ENCODE measurements at places on chromosomes 2 and 18.

DNA sequence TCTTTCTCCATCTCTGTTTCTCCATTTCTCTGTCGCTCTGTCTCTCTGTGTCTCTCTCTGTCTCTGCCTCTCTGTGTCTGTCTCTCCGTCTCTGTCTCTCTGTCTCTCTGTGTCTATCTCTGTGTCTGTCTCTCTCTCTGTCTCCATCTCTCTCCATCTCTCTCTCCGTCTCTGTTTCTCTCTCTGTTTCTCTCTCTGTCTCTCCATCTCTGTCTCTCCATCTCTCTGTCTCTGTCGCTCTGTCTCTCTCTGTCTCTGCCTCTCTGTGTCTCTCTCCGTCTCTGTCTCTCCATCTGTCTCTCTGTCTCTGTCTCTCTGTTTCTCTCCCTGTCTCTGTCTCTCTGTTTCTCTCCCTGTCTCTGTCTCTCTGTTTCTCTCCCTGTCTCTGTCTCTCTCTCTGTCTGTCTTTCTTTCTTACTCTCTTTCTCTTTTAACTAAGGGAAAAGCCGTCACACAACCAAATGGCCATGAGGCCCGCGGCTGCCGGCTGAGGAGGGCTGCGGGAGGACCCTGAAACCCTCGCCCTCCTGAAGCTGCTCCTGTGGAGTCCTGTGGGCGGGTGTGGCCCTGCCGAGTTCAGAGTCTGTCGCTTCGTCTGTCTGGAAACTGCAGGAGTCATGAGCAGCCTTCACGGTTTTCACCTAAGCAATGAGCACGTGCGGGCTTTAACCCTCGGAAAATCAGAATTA lies 29.3 kb downstream of the NFATC1 start:
- no peak for DNase-seq

DNA sequence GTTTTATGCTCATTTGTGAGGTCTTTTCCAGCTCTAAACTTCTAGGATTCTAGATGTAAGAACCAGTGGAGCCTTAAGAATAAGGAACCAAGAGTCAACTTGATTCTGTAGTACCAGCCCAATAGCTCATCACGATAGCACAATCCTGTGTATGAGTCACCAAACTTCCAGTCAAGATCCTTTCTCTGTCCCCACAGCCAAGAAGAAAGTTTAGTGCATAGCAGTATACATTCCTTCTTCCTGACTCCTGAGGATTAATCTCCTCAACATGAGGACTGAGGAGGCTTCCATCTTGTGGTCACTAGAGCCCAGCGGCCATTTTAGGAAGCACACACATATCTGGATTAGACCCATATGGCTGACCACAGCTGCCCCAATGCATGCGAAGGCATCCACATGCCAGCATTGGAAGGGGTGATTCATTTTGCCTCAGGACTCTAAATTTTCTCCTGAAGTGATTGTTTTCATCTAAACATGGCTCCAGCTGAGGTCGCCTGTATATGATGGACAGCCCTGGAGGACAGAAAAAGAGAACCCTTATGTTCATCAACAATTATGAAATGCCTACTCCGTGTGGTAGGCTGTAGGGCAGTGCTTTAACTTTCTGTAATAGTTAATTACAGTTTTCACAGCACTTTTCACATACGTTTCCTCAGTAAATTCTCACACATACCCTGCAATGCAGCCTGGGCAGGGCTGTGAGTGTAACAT lies 53.5 kb downstream of the RASGRP3 start:
- no peak for DNase-seq

- no peak for DNase-seq
Observed at GRCh38 chr2:121532894-121533293, 2.2 kb downstream of the RNU4ATAC start.

- no peak for DNase-seq
Observed at GRCh38 chr2:69165091-69165880, 152.3 kb downstream of the ANTXR1 start.

- DNase-seq, result no peak
Observed at GRCh38 chr18:22783245-22783644, 149.9 kb upstream of the RBBP8 start.

DNA sequence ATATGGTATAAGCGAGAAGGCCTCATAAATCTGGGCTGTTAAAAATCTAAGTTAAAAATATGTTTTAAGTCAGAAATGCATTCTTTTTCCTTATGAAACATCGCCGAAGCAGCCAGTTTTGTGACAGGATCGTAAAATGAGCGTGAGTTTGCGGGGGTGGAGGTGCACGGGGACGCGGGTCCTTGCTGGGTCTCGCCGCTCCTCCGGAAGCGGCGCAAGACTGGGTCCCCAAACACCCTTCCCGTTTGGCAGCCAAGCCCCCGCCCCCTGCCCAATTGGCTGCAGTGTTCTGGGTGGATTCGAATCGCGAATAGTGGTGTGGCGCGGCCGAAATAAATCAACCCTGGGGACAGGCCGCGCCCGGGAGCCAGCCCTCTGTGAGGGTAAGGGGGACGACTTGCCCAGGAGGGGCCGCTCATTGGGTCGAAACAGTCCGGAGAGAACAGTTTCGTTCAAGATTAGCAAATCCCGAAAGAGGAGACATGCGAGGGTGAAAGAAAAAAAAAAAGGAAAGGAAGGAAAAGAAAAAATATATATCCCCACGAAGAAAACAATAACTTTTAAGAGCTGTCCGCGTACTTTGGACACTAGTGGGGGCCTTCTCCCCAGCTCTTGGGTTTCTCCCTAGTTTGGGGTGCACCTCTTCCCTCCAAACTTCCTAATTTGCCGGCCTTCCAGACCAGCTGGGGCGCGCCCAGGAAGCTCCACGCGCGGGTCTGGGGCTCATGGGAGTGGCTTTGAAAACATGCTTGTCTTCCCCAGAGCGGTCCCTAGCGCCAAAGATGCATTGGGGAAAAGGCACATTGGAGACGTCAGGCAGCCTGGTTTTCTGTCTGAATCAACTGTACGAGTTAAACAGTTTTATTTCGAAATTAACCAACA lies 3.1 kb upstream of the GATA6 start:
- DNase-seq, result no peak

DNA sequence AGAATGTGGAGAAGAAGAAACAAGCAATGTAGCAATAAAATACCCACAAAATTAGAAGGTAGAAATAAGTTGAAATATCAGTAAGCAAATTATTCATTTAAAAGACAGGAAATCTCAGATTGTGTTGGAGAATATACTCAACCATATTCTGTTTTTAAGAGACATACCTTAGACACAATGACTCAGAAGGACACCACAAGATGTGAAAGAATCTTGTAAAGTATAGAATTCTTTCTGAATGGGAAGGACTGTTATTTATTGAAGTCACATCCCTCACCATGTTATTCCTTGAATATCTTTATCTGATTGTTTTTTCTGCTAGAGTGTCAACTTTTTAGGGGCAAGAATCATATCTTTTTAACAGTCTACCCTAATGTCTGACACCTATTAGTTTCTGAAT lies 50.4 kb downstream of the CTAGE1 start:
- no peak for DNase-seq

- DNase-seq, result no peak
Observed at GRCh38 chr18:50030146-50030545, 164.8 kb downstream of the MYO5B start.

- no peak for DNase-seq
Observed at GRCh38 chr18:36337679-36338402, 40.3 kb downstream of the FHOD3 start.

Measured in activated T-cell treated with anti-CD3 and anti-CD28 coated beads, Interleukin-2, amount 50 U/mL, for 24 hours (primary cell).